ENCODE measurements at places on chromosomes 12 and 14.
A peak's percentile ranks its signal among the peaks of the same experiment; 100 is the strongest.

- no peak for DNase-seq
These were observed 38.2 kb downstream of the TRPV4 start for GRCh38 chr12:109795023-109795422.

GRCh38 chr12:68904351-68904962 lies 28.5 kb downstream of the CPM start:
- no peak for DNase-seq

DNA sequence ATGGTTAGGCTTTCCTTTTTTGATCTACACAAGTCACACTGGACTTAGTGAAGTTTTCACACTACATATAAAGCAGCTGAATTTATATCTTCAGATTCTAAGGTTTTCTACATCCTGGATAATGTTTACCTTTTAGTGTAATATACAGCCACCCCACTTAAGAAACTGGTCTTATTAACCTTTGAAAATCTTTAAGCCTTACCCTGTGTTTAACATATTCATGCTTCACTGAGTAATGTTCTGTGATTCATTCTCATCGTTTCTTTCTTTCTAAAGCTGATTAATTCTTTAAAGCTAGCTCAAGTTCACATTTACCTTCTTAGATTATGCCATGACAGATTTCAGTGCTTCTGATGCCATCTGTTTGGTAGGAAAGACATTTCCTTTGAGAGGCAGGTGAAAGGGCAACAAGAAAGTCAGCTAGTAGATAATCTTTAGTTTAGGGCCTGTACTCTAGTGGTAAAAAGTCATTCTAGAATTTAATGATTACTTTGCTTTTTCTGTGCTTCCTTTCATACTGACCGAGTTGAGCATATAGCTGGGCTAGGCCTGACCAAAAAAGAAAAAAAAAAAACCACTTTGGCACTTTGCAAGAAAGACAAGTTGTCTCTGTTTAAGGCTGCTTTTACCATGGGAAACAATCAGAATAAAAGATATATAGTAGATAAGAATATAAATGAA lies 690.9 kb upstream of the FBXO33 start:
- DNase-seq: peak; percentile 40

- DNase-seq: peak; percentile 2
These were observed 589.3 kb upstream of the TMEM132C start for GRCh38 chr12:127677537-127678131.

GRCh38 chr12:131984334-131984733 lies 34.6 kb downstream of the EP400 start:
- no peak for DNase-seq

DNA sequence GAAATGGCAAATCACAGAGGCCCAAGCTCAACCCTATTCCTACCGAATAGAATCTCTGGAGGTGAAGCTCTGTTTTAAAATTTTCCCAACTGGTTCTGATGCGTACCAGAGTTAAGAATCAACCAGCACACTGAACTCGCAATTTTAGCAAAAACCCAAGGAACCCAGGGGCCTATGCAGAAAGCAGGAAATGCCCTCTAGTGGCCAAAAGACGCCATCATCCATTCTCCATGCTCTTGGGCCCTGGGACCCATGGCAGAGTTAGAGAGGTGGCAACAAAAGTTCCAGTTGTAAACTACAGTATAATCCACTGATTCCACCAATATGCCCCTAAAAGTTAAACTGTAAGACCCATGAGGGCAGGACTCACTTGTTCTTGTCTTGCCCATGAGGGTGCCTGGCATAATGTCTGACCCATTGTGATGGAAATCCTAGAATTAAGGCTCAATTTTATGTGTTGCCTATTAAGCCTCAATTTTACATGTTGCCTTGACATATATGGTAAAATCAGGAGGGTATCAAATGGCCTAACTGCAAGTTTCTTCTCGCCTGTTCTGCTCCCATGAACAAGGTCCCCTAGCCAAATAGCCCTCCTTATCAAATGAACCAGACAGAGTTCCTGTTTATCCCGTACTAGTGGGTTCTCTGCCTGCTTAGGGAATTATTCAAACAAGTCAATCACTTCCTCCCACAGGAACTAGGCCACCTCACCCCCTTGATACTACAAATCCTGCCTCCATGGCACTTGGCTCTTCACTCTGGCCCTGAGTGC lies 137.5 kb upstream of the CPM start:
- DNase-seq: no peak

GRCh38 chr12:75135026-75135425 lies 74.6 kb downstream of the KCNC2 start:
- DNase-seq: no peak

DNA sequence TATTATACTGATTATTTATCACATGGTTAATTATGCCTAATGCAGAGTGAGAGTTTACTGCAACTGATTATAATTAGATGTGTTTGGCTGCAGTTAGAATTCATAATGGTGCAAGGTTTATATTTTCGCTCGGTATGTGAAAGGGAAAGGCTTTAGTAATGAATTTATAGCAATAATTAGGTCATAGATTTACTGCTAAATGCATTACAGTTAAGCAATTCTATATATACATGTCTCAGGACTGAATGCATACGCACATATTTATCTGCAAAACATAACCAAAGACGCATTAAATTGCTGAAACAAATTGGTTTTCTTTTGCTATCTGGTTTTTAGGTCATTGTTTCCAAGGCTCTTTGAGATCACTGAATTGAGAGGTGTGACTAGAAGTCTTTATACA lies 428.1 kb upstream of the PDE3A start:
- no peak for DNase-seq

- DNase-seq: no peak
These were observed at the start of gene HOXC9 for GRCh38 chr12:54000116-54001114. Gene HOXC9, plus strand, starts transcription at chr12:54000161. Its CDS starts 28 bp downstream, at chr12:54000189.

GRCh38 chr12:10194160-10194670 lies 15.4 kb downstream of the TMEM52B start:
- DNase-seq: no peak

DNA sequence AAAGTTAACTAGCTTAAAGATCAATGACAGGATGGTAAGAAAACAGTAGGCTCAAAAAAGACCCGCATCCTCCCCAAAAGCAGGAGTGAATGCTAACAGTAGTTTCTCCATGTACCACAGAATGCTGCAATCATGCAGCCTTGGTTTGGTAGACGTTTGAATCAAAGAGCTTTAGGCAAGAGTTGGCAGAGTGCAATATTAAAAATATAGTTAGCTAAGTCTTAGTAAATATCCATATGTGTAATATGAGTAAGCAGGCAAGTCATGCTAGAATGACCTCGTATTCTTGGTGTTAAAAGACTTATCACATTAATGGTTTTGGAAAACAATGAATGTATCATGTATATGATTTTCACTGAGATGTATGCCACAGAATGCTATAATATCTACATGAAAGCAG lies 18.8 kb upstream of the KLRF1 start:
- no peak for DNase-seq

- DNase-seq: no peak
These were observed 1.7 kb downstream of the ZBTB42 start for GRCh38 chr14:104802394-104803184.

GRCh38 chr14:26867171-26867757 lies 269.4 kb upstream of the NOVA1 start:
- no peak for DNase-seq

GRCh38 chr12:100435957-100436356 lies 37.7 kb upstream of the NR1H4 start:
- DNase-seq: no peak

GRCh38 chr12:12736759-12737676 lies 19.9 kb downstream of the CDKN1B start:
- peak; percentile 58 for DNase-seq

GRCh38 chr14:78974691-78975090 lies 804.5 kb downstream of the NRXN3 start:
- DNase-seq: no peak

DNA sequence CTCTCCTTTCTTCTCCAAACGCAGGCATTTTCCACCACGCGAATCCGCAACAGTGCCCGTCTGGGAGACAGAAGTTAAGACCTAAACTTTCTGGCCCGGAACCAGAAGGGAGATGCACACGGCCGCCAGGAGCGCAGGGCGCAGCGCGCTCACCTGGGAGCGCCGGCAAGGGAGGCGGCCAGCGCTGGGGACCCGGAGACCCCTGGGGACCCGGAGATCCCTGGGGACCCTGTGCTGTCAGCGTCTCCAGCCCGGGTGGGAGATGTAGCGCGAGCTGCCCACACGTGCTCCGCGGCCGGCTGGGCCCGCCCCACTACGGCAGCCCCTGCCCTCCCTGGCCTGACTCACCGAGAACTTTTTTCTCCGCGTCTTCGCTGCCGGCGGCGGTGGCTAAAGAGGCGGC lies 620 bp downstream of the YBX3 start:
- DNase-seq: peak; percentile 77

GRCh38 chr12:94263011-94263811 lies 114.8 kb downstream of the PLXNC1 start:
- peak; percentile 73 for DNase-seq

DNA sequence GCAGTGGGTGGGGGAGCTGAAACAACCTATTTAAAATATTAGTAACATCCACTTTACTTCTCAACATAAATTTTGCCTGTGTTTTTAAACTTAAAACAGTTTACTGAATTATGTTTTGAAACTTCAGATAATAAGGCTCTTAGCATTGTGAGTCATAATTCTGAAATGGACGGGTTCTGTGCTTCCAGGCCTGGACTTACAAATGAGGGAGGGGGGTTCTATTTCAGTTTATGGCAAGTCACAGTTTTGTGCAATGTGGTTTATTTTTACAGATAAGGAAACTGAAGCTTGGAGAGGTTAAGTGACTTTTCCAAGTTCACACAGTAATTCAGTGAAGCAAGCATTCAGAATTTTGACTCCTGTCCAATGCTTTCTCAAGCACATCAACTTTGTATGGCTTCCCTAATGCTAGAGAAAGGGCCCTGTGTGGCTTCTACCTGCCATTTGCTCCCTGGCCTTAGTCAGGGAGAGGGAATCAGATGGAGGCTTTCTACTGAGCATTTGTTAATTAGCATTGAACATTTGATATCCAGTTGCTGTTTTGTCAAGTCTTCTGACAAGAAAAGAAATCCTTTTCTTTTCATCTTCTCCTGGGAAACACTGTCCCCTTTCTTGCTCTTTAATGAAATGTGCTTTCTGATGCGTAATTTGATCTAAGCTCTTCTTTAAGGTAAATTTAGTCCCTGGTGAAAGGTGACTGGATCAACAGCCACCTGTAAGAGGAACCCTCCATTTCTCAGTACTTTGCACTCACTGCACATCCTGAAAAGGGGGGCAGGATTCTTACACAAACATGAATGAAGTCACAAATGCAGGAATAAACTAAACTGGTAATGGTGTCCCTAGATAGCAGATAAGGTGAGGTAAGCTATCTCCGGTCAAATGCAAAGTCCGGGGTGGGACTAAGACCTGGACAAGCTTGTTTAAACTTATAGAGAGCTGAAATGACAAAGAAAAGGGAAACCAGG lies 2.5 kb upstream of the SALL2 start:
- no peak for DNase-seq

DNA sequence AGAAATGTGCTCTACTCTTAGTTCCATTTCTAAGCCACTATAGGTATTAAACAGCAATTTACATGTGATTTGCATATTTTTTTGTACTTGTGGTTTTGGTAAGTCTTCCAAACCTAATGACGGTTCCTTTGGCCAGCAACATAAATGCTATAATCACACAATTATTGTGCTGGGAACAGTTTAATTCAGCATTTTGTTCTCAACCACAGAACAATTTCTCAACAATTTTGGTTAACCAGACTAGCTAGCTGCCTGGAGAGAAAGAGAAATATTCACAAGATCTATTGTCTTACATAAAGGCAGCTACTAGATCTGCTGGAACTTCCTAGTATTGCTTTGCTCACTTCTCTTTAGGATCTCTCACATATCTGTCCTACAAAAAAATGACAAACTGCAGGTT lies 265.3 kb downstream of the SOX5 start:
- no peak for DNase-seq

GRCh38 chr12:92509156-92509738 lies 193.5 kb upstream of the PLEKHG7 start:
- no peak for DNase-seq

- DNase-seq: no peak
These were observed 36.4 kb downstream of the ANKS1B start for GRCh38 chr12:99948370-99948769.

GRCh38 chr12:129825316-129825715 lies 78.5 kb downstream of the TMEM132D start:
- DNase-seq: no peak

GRCh38 chr12:8987163-8987562 lies 2.2 kb upstream of the KLRG1 start:
- DNase-seq: no peak

DNA sequence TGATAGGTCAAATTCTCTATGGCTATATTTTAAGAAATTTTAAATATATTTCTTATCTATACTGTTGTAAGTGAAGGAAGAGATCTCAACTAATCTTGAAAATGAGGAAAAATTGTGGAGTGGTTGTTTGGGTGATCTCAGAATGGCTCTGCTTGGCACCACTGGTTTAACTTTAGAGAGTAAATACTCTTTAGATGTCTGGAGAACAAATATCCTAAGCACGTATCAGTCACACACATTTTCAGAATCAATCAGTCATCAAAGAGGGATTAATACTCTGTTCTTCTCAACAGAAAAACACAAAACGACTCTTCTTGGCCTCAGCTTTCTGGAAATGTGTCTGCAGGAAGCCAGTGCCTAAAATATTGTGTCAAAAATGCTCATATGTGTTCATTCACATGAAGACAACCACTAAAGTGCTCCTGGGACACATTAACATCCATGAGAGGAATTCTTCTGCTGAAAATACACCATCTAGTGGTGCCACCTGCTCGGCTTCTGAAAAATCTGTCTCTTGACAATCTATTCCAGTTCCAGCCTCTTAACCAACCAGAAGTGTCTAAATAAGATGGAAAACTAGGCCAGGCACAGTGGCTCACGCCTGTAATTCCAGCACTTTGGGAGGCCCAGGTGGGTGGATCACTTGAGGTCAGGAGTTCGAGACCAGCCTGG lies 81.1 kb upstream of the CCDC198 start:
- no peak for DNase-seq

GRCh38 chr14:39085933-39086332 lies 17.1 kb downstream of the SEC23A start:
- no peak for DNase-seq

GRCh38 chr14:34857689-34858449 lies 17.3 kb downstream of the BAZ1A start:
- no peak for DNase-seq

DNA sequence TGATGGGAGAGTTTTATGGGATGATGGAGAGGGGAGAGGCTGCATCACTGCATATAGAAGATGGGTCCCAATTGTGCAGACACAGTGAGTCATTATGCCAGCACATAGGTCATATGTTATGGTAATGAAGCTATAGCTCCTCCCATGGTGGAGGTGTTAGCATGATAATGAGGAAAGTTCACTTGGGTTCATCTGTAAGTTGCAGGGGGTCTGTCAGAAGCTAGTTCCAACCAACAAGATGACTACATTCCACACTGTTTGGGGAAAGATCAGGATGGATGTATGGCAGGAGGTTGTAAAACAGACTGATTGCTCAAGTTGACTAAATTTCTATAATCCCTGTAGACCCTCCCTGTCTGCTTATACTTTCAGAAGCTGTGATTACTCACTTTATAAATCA lies 561.3 kb downstream of the C12orf50 start:
- no peak for DNase-seq

All from GM06990 (cell line).